Naive thymus-derived CD8-positive, alpha-beta T cell (primary cell): ENCODE measurements at places on chromosomes 11 and 22. TPM values are rescaled to one million over a fixed set of nuclear protein-coding genes. Genes with fewer than 3 reads are reported as not detected.

DNA sequence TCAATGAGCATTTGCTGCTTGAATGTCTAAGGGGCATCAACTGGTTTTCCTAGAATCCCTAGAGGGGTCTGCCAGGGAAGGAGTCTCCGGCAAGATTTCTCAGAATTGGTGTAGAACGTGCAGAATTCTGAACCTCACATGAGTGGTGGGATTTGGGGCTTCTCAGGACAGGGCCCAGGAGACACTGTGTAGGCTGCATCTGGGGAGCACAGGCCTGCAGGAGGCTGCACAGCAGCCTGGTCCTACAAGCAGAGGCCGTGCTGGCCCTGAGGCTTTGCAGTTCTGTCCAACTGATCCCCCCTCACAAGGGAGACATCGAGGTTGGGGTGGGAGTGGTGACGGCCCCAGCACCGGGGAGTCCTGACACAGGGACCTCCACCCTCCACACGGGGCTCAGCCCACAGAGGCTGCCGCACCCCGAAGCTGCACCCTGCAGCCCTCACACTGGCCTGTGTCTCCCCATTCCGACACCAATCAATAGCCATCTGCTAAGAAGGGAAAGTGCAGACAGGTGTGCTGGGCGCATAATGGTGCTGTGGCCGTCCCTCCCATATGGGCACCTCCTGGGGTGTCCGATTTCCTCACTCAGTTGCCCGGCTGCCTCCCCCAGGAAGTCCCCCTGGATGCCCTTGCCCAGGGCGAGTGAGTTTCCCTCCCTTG lies 688.1 kb downstream of the BRD1 start:
- H3K27ac ChIP-seq = no peak overlapping the region
- no peak overlapping the region for H3K4me3 ChIP-seq
- DNase-seq = no peak
- H3K4me1 ChIP-seq = peaks cover 5% of the 10 kb centered on the region

- no peaks in the 10 kb centered on the region for H3K36me3 ChIP-seq
- no peak overlapping the region for H3K4me3 ChIP-seq
- peaks cover 20% of the 10 kb centered on the region for H3K4me1 ChIP-seq
- no peak for DNase-seq
- no peaks in the 10 kb centered on the region for H3K27me3 ChIP-seq
- peak overlapping the region; percentile 60 for H3K27ac ChIP-seq
Observed at GRCh38 chr22:22168941-22169867, 75.4 kb upstream of the VPREB1 start.

DNA sequence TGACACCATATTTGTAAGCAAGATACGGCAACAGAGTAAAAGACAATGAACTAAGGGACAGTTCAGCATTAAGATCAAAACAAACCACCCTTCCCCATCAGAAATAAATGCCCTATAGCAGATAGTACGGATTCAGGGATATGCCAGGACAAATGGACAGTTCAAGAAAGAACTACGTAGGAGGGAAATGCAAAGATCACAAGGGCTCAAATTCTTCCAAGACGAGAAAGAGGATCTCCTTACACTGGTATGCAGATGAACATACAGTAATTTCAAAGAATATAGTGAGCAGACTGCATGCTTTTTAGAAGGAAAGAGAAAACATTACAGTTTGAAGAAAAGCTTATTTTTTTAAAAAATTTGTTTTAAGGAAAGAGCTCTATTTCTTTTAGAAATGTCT lies 124.7 kb upstream of the APOA1 start:
- DNase-seq = no peak
- H3K4me1 ChIP-seq = peaks cover 39% of the 10 kb centered on the region
- no peak overlapping the region for H3K4me3 ChIP-seq
- no peaks in the 10 kb centered on the region for H3K27me3 ChIP-seq
- no peaks in the 10 kb centered on the region for H3K36me3 ChIP-seq
- peak overlapping the region; percentile 43 for H3K27ac ChIP-seq

ROBO4 gene
- not detected for total RNA-seq

DNA sequence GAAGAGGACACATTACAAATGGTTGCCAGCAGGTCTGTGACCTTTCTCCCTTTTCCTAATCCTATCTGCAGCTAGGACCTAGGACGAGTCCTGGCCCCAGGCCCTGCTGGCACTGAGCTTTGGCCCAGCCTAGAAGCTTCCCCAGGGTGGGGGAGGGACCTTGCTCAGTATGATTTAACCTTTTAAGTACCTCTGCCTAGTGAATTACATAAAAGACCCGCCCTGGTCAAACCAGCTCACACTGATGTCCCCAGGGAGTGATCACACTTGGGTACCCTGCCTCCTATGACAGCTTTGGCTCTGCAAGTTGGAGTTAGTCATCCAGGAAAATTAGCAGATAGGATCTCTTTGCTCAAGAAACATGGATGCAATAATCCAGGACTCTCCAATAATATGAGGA lies 21.9 kb downstream of the ASCC2 start:
- no peaks in the 10 kb centered on the region for H3K27me3 ChIP-seq
- no peak overlapping the region for H3K27ac ChIP-seq
- H3K4me3 ChIP-seq = no peak overlapping the region
- DNase-seq = no peak
- peaks cover 8% of the 10 kb centered on the region for H3K4me1 ChIP-seq

DNA sequence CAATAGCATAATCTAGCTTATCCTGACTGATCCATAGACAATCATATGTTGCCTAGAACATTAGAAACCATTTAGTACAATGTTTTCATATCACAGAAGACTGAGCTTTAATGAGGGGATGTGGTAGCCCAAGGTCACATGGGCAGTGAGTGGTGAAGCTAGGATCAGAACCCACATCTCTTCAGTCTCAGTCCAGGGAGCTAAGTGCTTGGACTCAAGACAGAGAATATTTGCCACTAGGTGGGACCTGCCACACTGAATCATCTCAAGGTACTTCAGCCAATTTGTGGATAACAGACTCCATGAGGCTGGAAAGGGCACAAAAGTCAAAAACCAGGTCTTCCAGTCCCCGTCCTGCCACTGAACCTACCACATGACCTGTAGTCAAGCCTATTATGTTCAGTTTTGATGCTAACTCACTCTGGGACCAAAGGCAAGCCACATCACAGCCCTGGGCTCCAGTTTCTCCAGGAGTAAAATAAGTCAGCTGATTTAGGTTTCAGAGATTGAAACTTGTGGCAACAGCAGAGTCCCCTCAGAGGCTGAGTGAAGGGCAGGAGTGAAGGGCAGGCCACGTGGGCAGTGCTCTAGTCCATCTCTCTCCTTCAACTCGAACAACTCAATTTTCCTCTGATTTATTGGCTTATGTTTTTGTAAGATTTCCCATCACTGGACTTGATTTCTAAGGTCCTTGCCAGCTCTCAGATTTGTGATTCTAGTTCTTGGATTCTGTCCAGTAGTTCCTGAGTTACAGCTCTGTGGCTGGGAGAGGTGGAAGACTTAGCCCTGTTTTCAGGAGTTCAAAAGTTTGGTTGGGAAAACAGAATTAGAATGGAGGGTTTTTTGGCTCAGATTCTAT lies 84.6 kb upstream of the PHOX2A start:
- peaks cover 6% of the 10 kb centered on the region for H3K36me3 ChIP-seq
- peaks cover 14% of the 10 kb centered on the region for H3K4me1 ChIP-seq
- H3K4me3 ChIP-seq = no peak overlapping the region
- no peak overlapping the region for H3K27ac ChIP-seq
- no peaks in the 10 kb centered on the region for H3K27me3 ChIP-seq

- H3K4me1 ChIP-seq = no peaks in the 10 kb centered on the region
- no peaks in the 10 kb centered on the region for H3K36me3 ChIP-seq
- H3K4me3 ChIP-seq = no peak overlapping the region
- DNase-seq = no peak
Observed at GRCh38 chr11:95378789-95379188, 147.8 kb upstream of the SESN3 start.
